ENCODE measurements at places on chromosomes 2 and 18. TPM values are rescaled to one million over a fixed set of nuclear protein-coding genes. Genes with fewer than 3 reads are reported as not detected.

DNA sequence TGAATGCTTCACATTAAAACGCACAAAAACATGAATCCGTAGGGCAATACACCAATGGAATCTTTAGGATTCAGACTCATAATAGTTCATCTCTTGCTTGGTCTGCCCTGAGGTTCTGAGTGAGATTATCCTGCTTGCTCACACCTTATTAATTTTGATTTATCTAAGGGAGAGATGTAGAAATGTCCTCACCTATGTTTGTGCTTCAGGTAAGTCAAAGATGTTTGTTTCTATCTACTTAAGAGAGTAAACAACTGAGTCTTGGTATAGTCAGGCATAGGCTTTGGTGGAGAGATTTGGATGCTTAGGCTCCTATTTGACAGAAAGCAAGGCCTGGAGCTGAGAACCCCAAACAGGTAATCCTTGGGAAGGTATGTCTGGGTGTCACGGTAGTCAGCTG, 231.0 kb upstream of the TNP1 start:
- H3K27ac ChIP-seq = no peak overlapping the region
- H3K36me3 ChIP-seq = no peaks in the 10 kb centered on the region
- no peak overlapping the region for H3K4me3 ChIP-seq
- no peak for DNase-seq

GRCh38 chr18:5159080-5159479, 38.0 kb downstream of the AKAIN1 start:
- no peaks in the 10 kb centered on the region for H3K36me3 ChIP-seq
- no peaks in the 10 kb centered on the region for H3K4me1 ChIP-seq
- no peak overlapping the region for H3K27ac ChIP-seq
- no peak overlapping the region for H3K4me3 ChIP-seq
- peaks cover 12% of the 10 kb centered on the region for H3K27me3 ChIP-seq
- no peak for DNase-seq

DNA sequence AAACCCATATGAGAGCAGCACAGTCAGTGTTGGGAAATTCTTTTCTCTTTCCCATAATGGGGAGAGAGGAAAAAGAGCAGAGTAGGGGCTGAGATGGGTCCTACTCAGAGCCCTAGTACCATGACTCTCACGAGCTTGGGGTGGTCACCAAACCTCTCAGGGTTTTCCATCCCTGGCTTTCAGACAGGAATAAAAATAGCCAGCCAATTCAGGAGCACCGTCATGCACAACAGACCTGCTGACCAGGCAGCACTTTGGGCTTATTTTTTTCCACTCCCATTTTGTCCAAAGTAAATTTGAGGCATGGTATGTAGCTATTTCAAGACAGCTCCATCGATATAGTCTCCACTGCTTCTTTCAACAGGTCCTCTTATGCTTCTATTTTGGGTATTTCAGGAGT, 86.4 kb downstream of the TGFA start:
- no peak overlapping the region for H3K27ac ChIP-seq
- H3K4me1 ChIP-seq = no peaks in the 10 kb centered on the region
- no peak for DNase-seq
- H3K36me3 ChIP-seq = no peaks in the 10 kb centered on the region
- no peak overlapping the region for H3K4me3 ChIP-seq

GRCh38 chr2:45300026-45300750, 290.9 kb upstream of the SIX2 start:
- DNase-seq = no peak
- no peak overlapping the region for H3K27ac ChIP-seq
- no peak overlapping the region for H3K4me3 ChIP-seq
- H3K27me3 ChIP-seq = no peaks in the 10 kb centered on the region
- H3K36me3 ChIP-seq = no peaks in the 10 kb centered on the region

DNA sequence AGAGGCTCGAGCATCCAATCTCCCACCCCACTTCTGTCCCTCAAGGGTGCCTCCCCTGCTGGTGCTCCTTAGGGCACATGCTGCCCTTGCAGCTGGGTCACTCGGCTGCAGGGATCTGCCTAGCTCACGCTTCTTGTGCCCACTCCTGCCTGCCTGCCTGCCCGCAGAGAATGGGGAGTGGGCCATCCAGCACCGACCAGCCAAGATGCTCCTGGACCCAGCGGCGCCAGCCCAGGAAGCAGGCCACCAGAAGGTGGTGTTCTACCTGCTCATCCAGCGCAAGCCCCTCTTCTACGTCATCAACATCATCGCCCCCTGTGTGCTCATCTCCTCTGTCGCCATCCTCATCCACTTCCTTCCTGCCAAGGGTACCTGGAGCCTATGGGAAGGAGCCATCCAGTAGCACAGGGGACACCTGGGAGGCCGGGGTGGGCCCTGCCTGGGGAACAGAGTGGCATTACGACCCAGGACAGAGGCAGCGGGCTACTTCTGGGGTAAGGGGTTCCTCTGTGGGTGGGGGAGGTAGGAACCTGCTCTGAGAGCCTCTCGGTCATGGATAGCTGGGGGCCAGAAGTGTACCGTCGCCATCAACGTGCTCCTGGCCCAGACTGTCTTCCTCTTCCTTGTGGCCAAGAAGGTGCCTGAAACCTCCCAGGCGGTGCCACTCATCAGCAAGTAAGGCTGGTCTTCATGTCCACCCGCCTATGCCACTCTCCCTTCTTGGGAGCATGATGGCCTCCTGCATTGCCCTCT, 3.4 kb downstream of the CHRNG start:
- H3K4me1 ChIP-seq = no peaks in the 10 kb centered on the region
- no peak overlapping the region for H3K4me3 ChIP-seq
- H3K27ac ChIP-seq = no peak overlapping the region
- H3K27me3 ChIP-seq = peaks cover 9% of the 10 kb centered on the region

- no peaks in the 10 kb centered on the region for H3K36me3 ChIP-seq
- no peaks in the 10 kb centered on the region for H3K4me1 ChIP-seq
- H3K4me3 ChIP-seq = no peak overlapping the region
- no peaks in the 10 kb centered on the region for H3K27me3 ChIP-seq
- H3K27ac ChIP-seq = no peak overlapping the region
Measured at GRCh38 chr2:130338793-130339345, 3.8 kb upstream of the IMP4 start.

GRCh38 chr2:3633089-3633981, 24.7 kb upstream of the ALLC start:
- H3K4me1 ChIP-seq = no peaks in the 10 kb centered on the region
- no peak overlapping the region for H3K4me3 ChIP-seq
- peak; percentile 40 for DNase-seq
- H3K36me3 ChIP-seq = no peaks in the 10 kb centered on the region

DNA sequence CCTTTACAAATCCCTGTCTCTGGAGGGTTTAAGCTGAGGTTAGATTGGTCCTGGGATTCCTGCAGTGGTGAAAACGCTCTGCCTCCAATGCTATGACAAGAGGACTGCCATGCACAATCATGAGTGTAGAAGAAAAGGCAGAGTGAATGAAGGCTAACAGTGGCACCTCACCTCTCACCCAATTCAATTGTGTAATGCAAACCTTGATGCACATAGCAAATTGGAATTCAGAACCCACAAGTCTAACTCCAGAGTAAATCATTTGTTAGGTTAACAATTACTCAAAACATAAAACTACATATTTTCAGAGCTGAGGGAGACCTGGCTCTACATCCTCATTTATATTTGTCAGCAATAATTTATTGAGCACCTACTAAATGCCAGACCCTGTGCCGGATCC, 1.8 kb downstream of the TGFBRAP1 start:
- H3K4me3 ChIP-seq = no peak overlapping the region
- no peaks in the 10 kb centered on the region for H3K4me1 ChIP-seq
- peak overlapping the region; percentile 95 for H3K27ac ChIP-seq
- H3K36me3 ChIP-seq = no peaks in the 10 kb centered on the region
- DNase-seq = no peak
- no peaks in the 10 kb centered on the region for H3K27me3 ChIP-seq

- H3K36me3 ChIP-seq = no peaks in the 10 kb centered on the region
- DNase-seq = no peak
- no peaks in the 10 kb centered on the region for H3K27me3 ChIP-seq
- no peak overlapping the region for H3K27ac ChIP-seq
- H3K4me3 ChIP-seq = peak overlapping the region; percentile 22
- no peaks in the 10 kb centered on the region for H3K4me1 ChIP-seq
Measured at GRCh38 chr2:101205521-101206479, 46.9 kb upstream of the CNOT11 start.

DNA sequence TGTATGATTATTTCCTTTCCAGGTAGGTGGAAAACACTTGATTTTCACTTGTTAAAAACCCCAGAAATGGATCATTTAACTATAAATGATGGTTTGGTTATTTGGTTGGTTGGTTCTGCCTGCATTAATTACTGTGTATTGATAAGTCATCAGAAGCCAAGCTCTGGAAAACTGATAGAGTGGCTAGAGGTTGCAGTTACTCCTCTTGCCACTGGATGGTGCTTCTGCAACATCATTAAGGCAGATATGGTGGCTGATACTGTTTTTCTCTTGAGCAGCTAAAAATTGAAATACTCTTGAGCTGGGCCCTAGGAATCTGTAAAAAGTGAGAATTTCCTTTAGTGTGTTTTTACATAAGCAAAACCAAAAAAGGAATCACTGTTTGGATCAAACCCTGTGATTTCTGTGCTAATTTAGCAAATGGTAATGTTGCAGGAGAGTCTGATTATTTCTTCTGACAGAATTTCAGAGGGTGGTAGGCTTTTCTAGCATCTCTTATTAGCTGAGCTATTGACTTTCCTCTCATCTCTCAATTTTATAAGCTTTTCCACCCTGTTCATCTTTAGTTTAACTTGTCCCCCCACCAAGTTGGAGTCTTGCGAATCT, 54.3 kb downstream of the RAB10 start:
- no peaks in the 10 kb centered on the region for H3K27me3 ChIP-seq
- no peak overlapping the region for H3K27ac ChIP-seq
- no peak overlapping the region for H3K4me3 ChIP-seq
- no peaks in the 10 kb centered on the region for H3K36me3 ChIP-seq
- DNase-seq = no peak
- no peaks in the 10 kb centered on the region for H3K4me1 ChIP-seq

DNA sequence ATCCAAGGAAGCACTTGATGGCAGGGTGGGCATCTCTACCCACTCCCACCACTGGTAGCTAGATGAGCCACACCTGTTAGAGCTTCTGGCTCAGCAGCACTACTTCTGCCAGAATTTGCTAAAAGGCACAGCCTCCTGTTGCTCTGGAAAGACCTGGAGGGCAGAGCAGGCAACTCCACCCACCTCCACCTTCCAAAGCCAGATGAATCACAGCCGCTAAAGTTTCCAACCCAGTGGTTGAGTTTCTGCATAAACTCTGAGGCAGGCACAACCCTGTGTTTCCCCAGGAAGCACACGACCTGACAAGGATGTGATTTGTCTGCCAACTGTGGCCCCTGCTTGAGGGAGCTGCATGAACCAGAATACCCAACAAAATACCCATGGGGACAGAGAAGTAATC, 111.6 kb upstream of the GCFC2 start:
- no peaks in the 10 kb centered on the region for H3K27me3 ChIP-seq
- no peak overlapping the region for H3K4me3 ChIP-seq
- no peak for DNase-seq
- H3K4me1 ChIP-seq = no peaks in the 10 kb centered on the region

- no peaks in the 10 kb centered on the region for H3K36me3 ChIP-seq
- no peaks in the 10 kb centered on the region for H3K27me3 ChIP-seq
- H3K4me1 ChIP-seq = no peaks in the 10 kb centered on the region
- no peak for DNase-seq
Measured at GRCh38 chr2:85672456-85672855, 4.5 kb upstream of the SFTPB start.

GRCh38 chr2:55013936-55014335, 36.3 kb downstream of the RTN4 start:
- H3K4me3 ChIP-seq = no peak overlapping the region
- DNase-seq = no peak
- no peaks in the 10 kb centered on the region for H3K36me3 ChIP-seq
- H3K27me3 ChIP-seq = no peaks in the 10 kb centered on the region

GRCh38 chr2:148646231-148646559, 1.6 kb downstream of the EPC2 start:
- DNase-seq = no peak
- no peaks in the 10 kb centered on the region for H3K27me3 ChIP-seq
- H3K27ac ChIP-seq = peak overlapping the region; percentile 99
- H3K4me1 ChIP-seq = no peaks in the 10 kb centered on the region

DNA sequence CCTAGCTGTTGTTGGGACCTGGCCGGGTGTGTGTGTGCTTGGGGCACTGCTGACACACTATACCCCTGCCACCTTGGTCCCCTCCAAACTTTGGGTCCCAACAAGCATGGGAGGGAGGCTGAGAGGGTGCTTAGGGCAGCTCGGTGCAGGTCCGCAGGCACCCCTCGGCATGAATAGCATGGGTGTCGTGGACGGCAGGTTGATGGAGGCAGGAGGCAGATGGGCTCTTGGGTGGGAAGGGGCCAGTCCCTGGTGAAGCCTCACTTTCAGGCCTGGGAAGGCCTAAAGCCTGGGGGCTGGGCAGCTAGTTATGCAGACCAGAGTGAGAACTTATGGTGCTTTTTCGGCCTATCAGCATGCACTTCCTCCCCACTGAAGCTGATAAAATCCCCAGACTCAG, 164.2 kb downstream of the CDH19 start:
- no peaks in the 10 kb centered on the region for H3K36me3 ChIP-seq
- no peak for DNase-seq
- no peaks in the 10 kb centered on the region for H3K4me1 ChIP-seq
- H3K27ac ChIP-seq = no peak overlapping the region
- H3K27me3 ChIP-seq = no peaks in the 10 kb centered on the region

DNA sequence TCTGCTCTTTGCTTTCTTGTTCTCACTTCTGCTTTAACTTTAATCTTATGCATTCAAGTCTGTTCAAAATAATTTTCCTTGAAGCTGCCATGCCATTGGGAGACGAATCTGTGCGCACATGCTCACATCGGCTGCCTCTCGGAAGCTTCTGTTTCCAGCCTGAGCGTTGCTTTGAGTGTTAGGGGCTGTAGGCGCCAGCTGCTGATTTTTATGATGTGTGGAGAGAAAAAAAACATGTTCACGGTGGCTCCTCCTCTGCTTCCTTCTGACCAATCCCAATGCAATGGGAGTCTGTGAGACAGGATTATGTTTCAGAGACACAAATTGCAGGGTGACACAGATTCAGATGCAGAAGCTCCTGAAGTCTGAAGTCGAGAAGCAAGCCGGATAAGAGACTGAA, at the start of gene MC4R:
TSS of gene MC4R (minus strand) at position 180 of the 400 bp plus-strand sequence. CDS start 426 bp downstream, outside the sequence.
- no peak for DNase-seq
- H3K27me3 ChIP-seq = no peaks in the 10 kb centered on the region
- no peaks in the 10 kb centered on the region for H3K4me1 ChIP-seq
- H3K36me3 ChIP-seq = no peaks in the 10 kb centered on the region

- H3K27ac ChIP-seq = peak overlapping the region; percentile 88
- H3K27me3 ChIP-seq = no peaks in the 10 kb centered on the region
- no peaks in the 10 kb centered on the region for H3K4me1 ChIP-seq
Measured at GRCh38 chr18:77115192-77115953, 17.2 kb downstream of the MBP start.

- H3K4me3 ChIP-seq = no peak overlapping the region
- no peak for DNase-seq
- no peak overlapping the region for H3K27ac ChIP-seq
- no peaks in the 10 kb centered on the region for H3K36me3 ChIP-seq
- H3K4me1 ChIP-seq = peaks cover 11% of the 10 kb centered on the region
Measured at GRCh38 chr2:219292616-219293015, 13.4 kb downstream of the DNAJB2 start.

GRCh38 chr2:40434731-40435271, 17.1 kb downstream of the SLC8A1 start:
- H3K4me1 ChIP-seq = no peaks in the 10 kb centered on the region
- H3K36me3 ChIP-seq = no peaks in the 10 kb centered on the region

UGT1A8 gene
- not detected for total RNA-seq

DNER gene
- total RNA-seq = 1.6 TPM

MEP1B gene
- 0.15 TPM for total RNA-seq

SLC11A1 gene
- total RNA-seq = 17.9 TPM

IL36G gene
- not detected for total RNA-seq

AGXT gene
- not detected for total RNA-seq

ACMSD gene
- not detected for total RNA-seq

Measured in breast epithelium (tissue), 4 donors.